Muscle of leg (tissue), 16 donors: ENCODE measurements at places on chromosomes 16 and 17. TPM values are rescaled to one million over a fixed set of nuclear protein-coding genes. Genes with fewer than 3 reads are reported as not detected.

DNA sequence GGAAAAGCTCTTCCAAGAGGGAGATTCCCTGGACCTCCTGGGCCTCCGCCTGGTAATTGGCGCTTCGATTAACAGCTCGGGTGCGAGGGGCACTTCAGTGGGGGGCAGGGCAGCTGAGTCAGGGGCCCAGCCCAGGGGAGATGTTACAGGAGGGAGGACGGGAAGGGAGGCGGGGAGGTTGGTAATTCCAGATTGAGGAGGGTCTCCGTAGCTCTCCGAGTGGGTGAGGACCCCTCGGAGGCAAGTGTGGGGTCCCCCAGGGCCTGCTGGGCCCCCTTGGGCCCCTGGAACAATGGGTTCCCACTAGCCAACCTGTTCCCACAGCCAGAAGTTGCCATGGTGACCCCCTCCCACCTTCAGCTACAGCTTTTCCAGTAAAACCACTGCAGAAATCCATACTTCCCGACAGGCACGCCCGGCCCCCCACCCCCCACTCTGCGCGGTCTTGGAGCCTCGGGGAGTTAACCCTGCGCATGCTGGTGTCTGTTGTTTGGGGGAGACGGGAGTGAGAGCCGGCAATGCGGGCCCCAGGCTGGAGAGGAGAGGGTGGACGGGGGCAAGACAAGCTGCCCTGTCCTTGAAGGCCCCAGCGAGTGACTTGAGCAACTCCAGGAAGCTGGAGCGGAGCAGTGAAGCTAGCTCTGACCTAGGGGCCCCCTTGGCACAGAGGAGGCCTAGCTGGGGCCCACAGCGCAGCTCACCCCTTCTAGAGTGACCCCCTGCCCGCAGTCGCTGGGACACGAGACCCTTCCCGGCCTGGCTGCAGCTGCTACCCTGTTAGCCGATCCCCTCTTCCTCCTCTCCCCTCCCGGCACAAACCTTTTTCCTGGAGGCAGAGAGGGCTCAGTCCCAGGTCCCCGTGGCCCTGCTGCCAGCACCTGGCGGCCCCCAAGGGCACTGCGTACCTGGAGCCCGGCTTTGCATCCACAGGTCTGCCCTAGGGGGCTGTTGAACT lies 37.8 kb downstream of the TMEM235 start:
- DNase-seq, result peak; percentile 57

DNA sequence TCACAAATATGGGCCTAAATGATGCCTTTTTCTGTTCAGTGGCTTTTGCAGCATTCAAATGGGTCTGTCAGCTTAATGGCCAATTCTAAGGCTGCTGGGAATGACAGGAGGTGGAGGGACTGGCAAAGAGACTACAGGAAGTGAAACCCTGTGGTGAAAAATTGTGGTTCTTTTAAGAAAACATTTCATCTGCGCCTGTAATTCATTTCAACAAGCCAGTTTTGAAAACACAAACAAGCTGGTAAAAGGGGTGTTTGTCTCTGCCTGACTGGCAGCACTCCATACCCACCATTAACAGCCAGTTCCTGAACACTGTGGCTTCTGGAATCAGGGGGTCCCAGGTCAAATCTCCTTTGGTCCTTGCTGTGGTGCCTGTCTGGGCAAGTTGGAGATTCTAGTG lies 3.6 kb upstream of the KDM8 start:
- DNase-seq, result peak; percentile 55

GRCh38 chr16:14020141-14020540 lies 51.0 kb upstream of the MRTFB start:
- DNase-seq, result no peak

DNA sequence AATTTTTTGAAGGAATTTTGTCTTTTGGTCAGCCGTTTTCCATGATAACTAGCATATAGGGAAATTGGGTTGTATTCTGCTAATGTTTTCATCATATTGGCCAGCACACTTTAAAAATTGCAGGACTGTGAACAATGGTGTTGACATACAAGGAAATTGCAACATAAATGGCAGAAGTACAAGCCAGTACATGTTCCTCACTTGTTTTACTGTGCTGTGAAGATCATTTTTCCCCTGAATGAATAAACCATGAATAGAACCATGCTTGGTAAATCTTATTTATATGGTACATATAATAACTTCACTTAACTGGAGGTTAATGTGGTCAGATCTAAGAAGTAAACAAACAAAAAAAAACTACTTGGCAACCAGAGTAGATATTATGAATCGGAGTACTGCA lies 22.8 kb downstream of the OMG start:
- peak; percentile 70 for DNase-seq

DNA sequence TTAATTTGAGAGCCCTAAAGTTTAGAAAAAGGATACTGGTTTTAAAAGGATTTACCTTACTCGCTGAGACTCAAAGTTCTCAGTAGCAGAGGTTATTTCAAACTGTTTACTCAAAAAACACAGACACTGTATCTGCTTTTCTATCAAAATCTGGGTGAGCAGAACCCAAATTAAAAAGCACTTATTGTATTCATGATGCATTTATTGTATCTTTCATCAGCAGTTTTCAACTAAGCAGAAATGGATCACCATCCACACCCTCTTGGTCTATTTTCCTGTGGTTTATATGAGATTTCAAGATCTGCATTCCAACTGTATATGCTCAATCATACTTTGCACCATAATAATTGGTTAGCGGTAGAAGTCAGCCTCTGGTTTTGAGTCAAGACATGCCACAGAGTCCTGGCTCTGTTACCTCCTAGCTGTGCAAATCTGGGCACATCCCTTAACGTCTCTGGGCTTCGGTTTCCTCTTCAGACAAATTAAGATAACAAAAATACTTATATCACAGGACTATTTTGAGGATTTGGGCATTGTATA lies 109.5 kb downstream of the ASIC2 start:
- DNase-seq, result no peak

DNA sequence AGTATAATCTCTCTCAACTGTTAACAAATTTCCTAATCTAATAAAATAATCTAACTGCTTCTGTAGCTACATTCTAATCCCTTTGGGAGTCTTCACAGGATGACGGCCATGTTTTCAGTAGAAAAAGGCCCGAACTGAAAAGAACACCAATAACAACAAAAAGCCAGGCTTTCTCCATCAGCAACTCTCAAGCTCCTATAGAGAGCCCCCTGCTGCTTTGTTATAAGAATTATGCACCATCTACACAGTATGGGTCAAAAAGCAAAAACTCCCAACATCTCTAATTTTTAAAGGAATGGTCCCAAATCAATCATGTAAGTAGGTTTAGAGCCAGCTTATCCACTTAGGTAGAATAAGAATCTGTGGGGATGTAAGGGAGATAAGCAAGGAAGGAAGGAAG lies 163.6 kb upstream of the C17orf78 start:
- DNase-seq, result peak; percentile 4

The ATXN1L gene
- polyA plus RNA-seq, result 19.2 TPM

The CFAP97D1 gene
- polyA plus RNA-seq, result not detected

- DNase-seq, result no peak
Observed at GRCh38 chr17:10266296-10266876, 68.0 kb upstream of the GAS7 start.

The MAF gene
- polyA plus RNA-seq, result 40.4 TPM

DNA sequence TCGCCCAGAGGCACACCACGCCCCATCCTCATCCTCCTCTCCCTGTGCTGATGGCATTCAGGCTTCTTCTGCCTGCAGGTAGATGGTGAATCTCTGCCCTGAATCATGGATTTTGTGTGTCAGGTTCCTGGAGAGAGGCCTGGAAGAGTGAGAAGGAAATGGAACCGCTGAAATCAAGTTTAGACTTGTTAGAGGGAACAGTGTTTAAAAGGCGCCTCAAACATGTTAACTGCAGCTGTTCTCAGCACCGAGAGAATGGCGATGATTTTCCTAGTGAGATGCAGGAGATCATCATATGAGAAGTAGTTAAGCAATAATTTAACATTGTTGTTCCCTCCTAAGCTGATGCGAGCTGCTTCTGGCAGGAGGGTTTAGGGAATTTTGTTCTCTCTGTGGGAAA lies 744.4 kb upstream of the EEF2KMT start:
- peak; percentile 16 for DNase-seq

GRCh38 chr16:57617604-57618111 lies 10.8 kb upstream of the ADGRG1 start:
- no peak for DNase-seq

The CCDC200 gene
- polyA plus RNA-seq, result 9.8 TPM

DNA sequence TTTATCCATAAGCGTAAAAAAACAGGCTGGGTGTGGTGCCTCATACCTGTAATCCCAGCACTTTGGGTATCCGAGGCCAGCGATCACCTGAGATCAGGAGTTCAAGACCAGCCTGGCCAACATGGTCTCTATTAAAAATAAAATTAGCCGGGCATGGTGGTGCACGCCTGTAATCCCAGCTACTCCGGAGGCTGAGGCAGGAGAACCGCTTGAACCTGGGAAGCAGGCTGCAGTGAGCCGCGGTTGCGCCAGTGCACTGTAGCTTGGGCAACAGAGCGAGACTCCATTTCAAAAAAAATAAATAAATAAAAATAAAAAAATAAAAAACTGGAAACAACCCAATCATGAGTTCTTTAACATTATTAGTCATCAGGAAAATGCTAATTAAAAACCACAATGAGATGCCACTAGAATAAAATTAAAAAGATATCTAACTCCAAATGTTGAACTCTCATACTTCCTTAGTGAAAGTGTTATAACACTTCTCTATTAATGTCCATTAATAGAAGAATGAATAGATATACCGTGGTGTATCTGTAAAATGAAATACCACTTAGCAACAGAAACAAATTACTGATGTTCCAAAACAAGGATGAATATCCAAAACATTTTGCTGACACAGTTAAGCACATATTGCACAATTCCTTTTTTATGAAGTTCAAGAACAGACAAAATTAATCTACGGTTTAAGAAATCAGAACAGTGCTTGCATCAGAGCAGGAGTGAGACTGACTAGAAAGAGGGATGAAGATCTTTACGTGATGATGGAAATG lies 13.1 kb downstream of the MPHOSPH6 start:
- DNase-seq, result no peak

- no peak for DNase-seq
Observed at GRCh38 chr16:13926464-13926863, 6.5 kb downstream of the ERCC4 start.

DNA sequence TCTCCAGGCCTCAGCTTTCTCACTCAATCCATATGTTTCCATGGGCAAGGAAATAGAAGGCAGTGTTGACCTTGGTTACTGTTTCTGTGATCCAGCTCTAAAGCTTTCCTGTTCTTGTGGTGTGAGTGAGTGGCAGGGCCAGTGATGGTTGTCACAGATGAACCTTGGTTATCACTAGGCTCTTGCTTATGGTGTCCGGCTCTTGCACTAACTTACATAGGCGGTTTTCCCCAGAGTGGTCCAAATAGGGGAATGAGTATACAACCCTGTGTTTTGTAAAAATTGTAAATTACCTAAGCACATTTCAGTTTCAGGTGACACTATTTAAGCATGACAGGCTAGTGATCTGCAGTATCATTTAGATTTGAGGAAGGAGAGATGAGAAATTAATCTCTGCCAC lies 6.8 kb downstream of the MFSD11 start:
- DNase-seq, result no peak

- no peak for DNase-seq
Observed at GRCh38 chr17:76382351-76382802, 2.0 kb upstream of the SPHK1 start.

- DNase-seq, result no peak
Observed at GRCh38 chr16:49050607-49051006, 231.0 kb downstream of the CBLN1 start.
